ENCODE measurements at places on chromosomes 13 and 19.

DNA sequence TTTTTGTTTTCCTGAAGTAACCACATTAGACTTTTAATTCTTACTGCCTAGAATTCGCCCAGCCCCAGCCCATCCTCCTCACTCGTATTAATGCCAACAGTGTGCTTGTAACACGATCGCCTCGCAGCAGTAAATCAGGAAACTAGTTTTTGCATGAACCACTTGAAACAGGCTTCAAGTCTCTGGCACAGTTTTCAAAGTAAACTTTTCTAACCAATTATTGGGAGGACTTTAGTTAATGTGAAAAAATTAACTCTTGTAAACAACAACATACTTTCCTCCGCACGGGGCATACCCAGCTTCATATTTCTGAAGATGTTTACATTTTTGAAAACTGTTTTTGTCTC lies 39.2 kb downstream of the TNFRSF19 start:
- peak; percentile 19 for DNase-seq

GRCh38 chr13:103157016-103157415 lies 90.8 kb upstream of the SLC10A2 start:
- DNase-seq, result no peak

DNA sequence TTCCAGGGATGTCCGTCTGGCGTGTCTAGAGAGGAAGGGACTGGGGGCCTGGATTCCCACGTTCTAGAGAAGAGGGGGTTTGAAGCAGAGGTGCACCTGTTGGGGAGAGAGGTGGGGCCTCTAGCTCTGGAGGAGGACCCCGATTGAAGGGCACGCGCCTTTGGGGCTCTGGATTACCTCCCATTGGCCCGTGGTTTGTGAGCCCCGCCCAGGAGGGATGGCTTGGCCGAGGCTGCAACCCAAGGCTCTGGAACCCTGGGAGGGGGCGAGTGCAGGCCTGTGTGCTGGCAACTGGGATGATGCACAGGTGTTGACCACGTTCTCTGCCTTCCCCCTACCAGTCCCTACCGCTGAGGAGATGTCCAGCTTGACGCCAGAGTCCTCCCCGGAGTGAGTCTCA lies 20.2 kb downstream of the TMEM150B start:
- DNase-seq, result no peak

GRCh38 chr13:73299787-73300186 lies 241.0 kb downstream of the KLF5 start:
- DNase-seq, result no peak

DNA sequence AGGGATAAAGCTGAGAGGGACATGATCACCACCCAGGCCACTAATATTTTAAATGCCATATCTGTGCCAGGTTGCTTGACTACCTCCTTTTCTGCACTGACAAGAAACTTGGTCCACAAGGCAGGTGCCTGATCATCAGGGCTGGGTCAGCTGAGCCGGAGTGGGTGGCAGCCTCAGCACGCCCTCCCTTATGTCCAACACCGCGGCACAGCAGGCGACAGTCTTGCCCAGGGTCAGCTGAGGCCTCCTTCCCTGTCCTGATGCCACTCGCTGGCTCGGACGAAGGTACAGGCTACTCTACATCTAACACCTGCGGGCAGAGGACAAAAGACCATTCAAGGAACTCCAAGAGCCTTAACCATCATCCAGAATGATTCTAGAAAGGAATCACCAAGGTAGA lies 16.9 kb downstream of the ZC3H4 start:
- no peak for DNase-seq

- no peak for DNase-seq
Measured at GRCh38 chr13:91346850-91347201, 661 bp upstream of the MIR17HG start.

DNA sequence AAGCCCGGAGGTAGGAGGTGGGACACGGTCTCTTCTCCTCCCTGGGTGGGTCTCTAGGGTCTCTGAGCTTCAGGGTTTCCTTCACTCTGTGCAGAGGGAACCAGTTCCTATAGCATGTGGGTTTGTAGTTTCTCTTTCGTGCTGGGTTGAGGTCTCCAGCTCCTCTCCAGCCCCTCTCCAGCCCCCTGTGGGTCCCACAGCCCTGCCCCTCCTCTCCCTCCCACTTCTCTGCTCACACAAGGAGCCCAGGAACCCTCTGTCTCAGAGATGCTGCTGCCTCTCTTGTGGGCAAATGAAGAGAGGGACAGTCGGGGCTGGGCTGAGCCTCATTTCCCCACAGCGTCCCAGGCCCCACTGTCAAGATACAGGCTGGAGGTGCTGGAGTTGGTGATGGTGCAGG lies 1.4 kb downstream of the SIGLEC7 start:
- no peak for DNase-seq

- no peak for DNase-seq
Measured at GRCh38 chr13:75364131-75364713, 117.7 kb downstream of the TBC1D4 start.

GRCh38 chr13:21149568-21149967 lies 26.8 kb downstream of the SKA3 start:
- no peak for DNase-seq

DNA sequence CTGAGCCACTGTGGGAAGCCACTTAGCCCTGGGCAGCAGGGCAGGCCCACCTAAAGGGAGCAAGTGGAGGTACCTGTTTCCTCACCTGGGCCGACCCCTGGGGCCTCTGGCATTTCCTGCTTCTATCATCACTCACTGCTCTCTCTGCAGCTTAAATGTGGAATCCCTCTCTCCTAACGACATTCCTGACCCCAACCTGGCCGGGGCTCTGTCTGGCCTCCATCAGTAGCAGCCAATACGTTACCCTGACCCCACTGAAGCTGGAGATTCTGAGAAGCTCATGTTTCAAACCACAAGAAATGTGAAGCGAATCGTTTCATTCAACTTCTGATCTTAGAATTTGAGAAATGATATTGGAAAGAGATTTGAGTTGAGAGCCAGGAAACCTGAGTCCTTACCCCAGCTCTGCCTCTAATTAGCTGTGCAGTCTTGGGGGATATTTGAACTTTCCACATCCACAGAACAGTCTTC lies 39.9 kb downstream of the DOCK9 start:
- DNase-seq, result no peak

DNA sequence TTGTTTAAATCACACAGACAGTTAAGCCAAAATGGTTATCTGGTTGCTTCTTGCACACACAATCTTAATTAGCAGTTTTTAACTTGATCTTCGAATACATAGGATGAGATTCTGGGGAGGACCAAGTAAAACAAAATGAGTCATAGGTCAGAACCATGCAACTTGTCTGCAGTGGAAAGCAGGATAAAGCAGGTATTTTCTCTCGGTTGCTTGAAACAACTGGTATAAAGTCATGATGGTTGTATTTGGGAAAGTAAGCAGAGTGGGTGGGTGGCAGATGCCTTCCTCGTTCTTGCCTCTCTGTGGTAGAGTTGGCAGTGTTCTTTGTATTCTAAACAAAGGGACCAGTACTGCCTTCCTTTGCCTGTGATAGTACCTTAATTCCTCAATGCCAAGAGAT lies 167.0 kb downstream of the COG6 start:
- DNase-seq, result no peak

DNA sequence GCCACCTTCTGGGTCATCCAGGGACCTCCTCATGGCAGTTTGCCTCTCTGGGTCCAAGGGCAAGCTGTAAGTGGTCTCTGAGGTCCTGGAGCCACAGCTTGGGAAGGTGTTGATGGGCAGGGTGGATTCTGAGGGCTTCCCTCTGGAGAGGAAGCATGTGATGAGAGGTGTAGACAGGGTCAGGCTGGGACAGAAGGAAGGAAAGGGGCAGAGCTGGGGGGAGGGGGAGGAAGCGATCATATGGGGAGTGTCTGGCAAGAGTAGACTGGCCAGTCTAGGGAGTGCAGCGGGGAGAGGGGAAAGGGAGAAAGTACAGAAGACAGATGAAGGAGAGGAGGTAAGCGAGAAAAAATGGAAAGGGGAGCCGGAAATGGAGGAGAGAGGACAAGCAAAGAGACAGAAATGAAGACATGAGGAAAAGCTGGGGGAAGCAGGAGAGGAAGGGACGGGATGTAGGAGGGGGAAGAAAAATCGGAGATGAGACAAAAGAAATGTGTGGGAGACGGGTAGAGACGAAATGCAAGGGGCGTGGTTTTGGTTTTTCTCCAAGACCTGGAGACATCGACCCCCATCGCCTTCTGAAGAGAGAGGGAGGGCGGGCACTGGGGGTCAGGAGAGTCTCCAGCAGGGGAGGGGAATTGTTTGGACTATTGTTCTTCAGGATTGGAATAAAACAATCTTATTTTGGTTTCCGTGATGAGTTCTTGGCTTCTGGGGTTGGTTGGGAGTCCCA lies 26.6 kb downstream of the ZSWIM9 start:
- DNase-seq, result no peak

Data from NCI-H1048 (cell line).